Smooth muscle cell of the umbilical artery (primary cell): ENCODE measurements at places on chromosomes 16 and 17. TPM values are rescaled to one million over a fixed set of nuclear protein-coding genes. Genes with fewer than 3 reads are reported as not detected.

CRHR1 gene
- not detected in 2 replicates for total RNA-seq

CSF3 gene
- 2.3 and 3.9 TPM in 2 replicates for total RNA-seq

CFAP119 gene
- total RNA-seq = 1.2 and 1.4 TPM in 2 replicates

GNGT2 gene
- total RNA-seq = not detected in 2 replicates
